Activated CD4-positive, alpha-beta T cell treated with anti-CD3 and anti-CD28 coated beads for 1 hour (primary cell): ENCODE measurements at places on chromosomes 1 and 21.

DNA sequence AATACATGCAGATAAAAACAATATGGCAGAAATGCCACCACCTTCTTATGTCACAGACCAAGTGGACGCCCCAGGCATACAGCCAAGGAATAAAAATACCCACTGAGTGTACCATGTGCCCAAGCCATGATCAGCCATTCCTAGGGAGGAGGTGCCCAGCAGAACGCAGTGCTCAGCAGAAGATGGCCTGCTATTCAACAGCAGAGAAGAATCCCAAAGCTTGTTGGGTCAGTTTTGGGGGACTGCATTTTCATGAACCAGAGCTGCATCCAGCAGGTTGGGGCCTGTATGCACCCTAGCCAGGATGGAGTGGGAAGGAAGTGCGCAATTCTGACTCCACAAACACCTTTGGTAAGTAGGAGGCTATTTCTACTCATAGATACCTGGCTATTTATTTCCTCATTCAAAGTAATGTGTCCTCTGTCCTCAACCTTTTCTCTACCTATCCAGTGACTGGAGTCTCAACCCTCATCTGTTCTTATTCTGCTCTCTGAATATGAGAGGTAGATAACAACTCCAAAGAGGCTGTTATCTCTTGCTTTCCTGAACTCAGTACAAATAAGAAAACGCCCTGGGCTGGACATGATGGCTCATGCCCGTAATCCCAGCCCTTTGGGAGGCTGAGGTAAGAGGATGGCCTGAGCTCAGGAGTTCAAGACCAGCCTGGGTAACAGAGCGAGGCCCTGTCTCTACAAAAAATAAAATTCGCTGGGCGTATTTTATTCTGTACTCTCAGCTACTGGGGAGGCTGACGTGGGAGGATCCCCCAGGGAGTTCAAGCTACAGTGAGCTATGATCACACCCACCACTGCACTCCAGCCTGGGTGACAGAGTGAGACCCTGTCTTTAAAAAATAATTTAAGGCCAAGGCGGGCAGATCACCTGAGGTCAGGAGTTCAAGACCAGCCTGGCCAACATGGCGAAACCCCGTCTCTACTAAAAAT lies 2.5 kb upstream of the PLEKHM2 start:
- DNase-seq, result no peak

- no peak for DNase-seq
Observed at GRCh38 chr1:44062656-44063179, 31.5 kb upstream of the SLC6A9 start.

DNA sequence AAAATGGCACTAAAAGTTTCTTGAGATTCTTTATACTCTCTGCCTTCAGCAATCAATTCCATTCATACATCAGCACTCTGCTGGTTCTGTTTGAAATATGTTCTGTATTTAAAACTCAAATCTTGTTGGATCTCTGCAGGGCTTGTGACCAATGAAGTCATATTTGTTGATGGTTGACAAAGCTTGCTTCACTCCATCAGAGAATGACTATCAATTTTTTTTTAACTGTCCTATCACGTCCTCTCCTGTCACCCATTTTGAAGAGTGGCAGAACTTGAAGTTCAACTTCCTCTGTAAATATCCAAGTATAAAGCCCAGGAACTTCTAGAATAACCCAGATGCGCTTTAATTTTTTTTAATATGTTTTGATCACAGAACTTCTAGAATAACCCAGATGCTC lies 10.9 kb downstream of the PRDX6 start:
- no peak for DNase-seq

GRCh38 chr1:58932859-58933598 lies 149.2 kb upstream of the JUN start:
- DNase-seq, result no peak

DNA sequence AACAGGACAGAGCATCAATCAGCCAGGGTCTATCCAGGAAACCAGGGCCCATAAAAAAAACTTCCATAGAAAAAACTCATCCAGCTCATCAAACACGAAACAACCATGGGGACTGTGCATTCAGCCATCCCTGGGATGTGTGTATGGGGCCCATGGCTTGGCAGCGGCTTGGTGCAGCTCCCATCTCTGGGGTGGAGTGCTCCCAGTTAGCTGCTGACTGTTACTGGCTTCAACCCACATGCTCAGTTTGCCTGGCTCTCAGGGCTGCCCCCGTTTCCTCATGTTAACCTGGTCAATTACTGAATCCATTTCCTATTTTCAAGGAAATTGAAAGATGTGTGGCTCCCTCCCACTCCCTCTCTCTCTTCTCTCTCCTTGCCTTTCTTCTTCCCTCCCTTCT lies 37.3 kb upstream of the STUM start:
- no peak for DNase-seq

GRCh38 chr21:44462834-44463200 lies 7.5 kb downstream of the LRRC3 start:
- DNase-seq, result no peak

DNA sequence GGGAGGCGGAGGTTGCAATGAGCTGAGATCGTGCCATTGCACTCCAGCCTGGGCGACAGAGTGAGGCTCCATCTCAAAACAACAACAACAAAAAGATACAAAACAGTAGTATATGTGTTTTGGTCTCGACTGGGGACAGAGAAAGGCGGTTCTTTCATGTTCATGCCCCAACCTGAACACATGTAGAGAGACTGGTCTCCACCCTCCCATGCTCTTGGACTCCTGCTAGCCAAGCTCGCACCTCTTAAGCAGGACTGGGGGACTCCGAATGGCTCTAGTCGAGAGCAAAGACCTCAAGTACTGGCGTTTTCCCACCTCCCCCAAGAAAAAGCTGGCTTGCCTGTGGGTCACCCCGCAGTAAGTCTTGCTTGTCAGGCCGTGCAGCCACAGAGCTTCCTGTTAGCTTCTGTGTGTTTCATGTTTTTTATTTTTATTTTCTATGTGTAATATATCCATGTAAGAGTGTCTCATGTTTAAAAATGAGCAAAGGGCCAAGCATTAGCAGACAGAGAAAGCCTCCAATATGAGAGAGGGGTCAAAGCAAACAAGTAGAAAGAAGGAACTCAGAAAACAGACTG lies 91.6 kb downstream of the SCCPDH start:
- no peak for DNase-seq

DNA sequence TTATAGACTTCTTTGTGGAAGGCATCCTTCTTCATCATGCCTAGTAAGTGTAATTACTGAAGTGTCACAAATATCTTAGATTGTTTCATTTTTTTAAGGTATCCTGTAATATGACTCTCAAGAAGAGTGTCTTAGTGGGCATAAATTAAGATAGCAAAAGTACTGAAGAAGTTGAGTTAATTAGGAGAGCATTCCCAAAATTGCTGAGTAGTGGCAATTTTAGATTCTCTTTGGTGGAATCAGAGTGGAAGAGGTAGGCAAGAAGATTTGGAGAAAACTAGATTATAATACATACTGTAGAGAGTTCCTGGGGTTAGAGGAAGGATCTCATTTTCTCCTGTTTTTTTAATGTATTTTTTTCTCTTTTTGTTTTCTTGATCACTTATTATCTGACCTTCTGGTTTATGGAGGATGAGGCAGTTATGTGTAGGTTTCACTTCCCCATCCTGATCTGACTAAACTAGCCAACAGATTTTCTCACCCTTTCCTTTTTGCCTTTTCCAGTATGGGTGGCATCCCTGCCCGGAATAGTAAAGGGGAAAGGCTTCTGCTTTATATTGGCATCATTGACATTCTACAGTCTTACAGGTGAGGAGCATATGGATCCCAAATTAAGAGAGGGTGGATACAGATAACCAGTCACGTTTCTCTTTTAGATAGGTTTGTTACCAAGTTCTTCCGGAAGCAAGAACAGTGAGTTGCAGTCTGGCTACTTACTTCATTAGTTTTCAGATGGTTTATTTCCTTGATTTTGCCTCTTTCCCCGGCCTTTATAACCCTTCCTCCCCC lies 16.7 kb upstream of the PSMD4 start:
- DNase-seq, result no peak
